Fibroblast of gingiva (primary cell): ENCODE measurements at places on chromosomes 5 and 9.
A peak's percentile ranks its signal among the peaks of the same experiment; 100 is the strongest.

GRCh38 chr9:130095872-130096271, 42.2 kb downstream of the GPR107 start:
- no peak for DNase-seq

DNA sequence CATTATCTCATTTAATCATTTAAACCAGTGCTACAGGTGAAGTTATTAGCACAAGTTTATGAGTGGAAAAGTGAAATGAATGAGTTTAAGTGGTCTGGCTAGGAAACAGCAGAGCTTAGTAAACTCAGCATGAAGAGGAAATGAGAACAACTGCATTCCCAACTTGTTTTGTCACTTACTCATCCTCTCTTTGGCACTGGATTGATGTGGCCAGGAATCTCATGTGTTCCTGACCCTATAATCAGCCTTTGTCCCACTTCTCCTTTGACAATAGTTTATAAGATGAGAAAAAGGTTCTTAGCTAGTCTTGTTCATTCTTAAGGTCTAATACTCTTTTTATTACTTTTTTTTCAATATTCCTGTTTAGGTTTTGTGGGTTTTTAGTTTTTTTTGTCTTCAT, 559.2 kb upstream of the TLE4 start:
- peak; percentile 45 for DNase-seq

GRCh38 chr9:119601632-119602031, 232.4 kb upstream of the BRINP1 start:
- DNase-seq = no peak

DNA sequence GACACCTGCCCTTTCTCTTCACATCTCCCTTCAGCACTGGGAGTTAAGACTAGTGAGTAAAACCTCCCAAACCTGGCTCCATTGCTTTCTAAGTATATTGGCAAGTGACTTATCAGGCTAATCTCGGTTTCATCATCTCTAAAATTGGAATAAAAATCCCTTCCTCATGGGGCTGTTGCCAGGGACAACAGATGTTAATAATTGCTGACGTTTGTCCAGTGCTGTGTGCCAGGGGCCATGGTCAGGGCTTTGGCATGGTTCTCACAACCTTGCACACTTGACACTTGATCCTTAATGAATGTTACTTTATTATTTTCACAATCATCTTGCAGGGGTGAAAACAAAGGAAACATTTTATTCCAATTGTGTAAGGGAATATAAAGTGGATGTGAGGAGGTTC, 1262.0 kb upstream of the WWC1 start:
- no peak for DNase-seq

DNA sequence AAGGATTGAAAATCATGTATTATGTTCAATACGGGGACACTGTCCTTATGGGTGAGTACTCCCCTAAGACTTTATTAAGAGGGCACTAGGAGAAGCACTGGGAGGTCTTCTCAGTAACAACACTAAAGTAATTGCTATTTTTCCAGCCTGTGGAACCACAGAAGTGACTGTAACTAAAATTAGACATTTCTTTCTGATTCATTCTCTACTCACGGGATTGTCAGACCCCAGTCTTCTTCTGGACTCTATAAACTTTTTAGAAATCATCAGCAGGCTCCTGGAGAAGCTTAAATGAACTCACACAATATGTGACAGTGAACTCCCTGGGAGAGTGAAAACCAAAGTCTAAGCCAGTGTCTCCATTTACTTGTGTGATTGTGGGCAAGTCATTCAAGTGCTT, 14.5 kb downstream of the TLR4 start:
- no peak for DNase-seq
